ENCODE measurements at places on chromosomes 2 and 18. TPM values are rescaled to one million over a fixed set of nuclear protein-coding genes. Genes with fewer than 3 reads are reported as not detected.

ACADL gene
- total RNA-seq: 1.5 TPM

NOSTRIN gene
- total RNA-seq: 40.0 TPM

MARCHF4 gene
- total RNA-seq: 0.14 TPM

SLC23A3 gene
- 15.2 TPM for total RNA-seq

SLC9A4 gene
- total RNA-seq: not detected

CPS1 gene
- total RNA-seq: 0.68 TPM

LIPT1 gene
- total RNA-seq: 19.9 TPM

DNA sequence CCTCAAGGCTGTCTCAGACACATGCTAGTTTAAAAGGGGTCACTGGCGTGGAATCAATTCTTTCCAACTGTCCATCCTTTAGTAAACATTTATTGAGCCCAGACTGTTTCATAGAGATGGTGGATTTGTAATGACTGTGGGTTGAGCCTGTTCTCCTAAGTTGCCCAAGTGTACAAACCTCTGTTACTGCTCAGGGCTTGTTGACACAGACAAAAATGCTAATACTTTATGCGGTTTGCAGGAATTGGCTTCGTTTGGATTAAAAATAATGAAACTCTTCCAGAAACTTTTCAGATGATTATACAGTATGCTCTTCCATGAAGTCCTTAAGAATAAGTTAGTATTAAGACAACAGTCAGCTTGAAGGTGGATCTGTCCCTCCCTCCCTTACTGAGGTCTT lies 83.6 kb upstream of the MGAT5 start:
- H3K27me3 ChIP-seq: no peaks in the 10 kb centered on the region
- H3K4me1 ChIP-seq: peaks cover 11% of the 10 kb centered on the region
- no peak overlapping the region for H3K27ac ChIP-seq
- no peaks in the 10 kb centered on the region for H3K36me3 ChIP-seq

GRCh38 chr2:59726228-59727120 lies 827.0 kb downstream of the BCL11A start:
- no peaks in the 10 kb centered on the region for H3K27me3 ChIP-seq
- H3K27ac ChIP-seq: no peak overlapping the region
- no peak for DNase-seq
- H3K4me3 ChIP-seq: no peak overlapping the region

DNA sequence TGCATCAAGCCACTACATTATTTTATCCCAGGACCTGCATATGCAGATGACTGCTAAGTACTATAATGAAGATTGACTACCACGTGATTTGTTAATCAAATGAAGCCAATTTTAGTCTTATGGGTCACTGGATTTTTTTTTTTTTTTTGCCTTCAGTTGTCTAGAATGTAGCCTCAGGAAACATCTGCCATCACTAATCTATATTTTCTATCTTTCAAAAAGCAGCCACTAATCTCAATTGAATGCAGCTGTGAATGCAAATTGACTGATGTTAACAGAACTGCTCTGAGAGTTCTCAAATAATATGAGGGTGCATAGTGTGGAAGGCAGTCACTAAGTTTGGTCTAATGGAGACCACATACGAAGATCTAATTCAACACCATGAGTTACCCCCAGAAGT lies 106.3 kb downstream of the ABCA12 start:
- H3K27ac ChIP-seq: no peak overlapping the region
- no peak overlapping the region for H3K4me3 ChIP-seq
- H3K4me1 ChIP-seq: no peaks in the 10 kb centered on the region
- no peak for DNase-seq

DNA sequence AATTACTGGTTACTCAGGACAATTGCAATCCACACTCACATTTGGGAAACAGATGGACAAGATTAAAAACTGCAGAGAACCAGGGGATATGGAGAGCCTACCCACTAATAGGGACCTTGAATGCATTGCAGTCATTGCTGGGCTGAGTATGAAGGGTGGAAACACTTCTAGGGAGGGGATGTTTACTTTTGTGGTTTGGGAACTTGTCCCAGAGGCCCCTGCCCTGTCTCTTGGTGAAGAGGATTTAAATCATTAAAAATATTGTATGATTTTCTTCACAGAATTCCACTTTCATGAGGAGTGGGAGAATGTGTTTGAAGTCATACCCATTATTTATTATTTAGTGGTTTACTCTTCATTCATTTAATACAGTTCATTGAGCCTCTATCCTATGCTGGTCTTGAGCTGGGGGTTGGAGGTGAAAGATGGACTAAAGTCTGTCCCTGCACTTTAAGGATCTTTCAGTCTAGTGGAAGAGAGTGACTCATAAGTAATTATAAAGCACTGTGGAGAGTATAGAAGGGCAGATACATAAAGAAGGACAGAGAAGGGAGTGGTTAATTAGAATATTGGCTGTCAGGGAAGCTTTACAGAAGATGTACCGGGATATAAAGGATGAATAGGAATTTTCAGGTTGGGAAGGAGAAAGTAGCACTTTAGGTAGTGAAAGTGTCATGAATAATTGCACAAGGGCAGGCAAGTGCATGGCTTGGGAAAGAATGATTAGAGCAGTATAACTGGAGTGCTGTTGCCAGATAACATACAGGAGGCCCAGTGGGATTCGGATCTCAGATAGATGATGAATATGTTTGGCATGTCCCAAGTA lies 313.4 kb downstream of the LPIN1 start:
- no peak overlapping the region for H3K4me3 ChIP-seq
- H3K36me3 ChIP-seq: no peaks in the 10 kb centered on the region
- no peaks in the 10 kb centered on the region for H3K4me1 ChIP-seq
- no peak overlapping the region for H3K27ac ChIP-seq

GRCh38 chr2:231640641-231641111 lies 48.0 kb downstream of the TEX44 start:
- DNase-seq: peak; percentile 63
- H3K36me3 ChIP-seq: no peaks in the 10 kb centered on the region
- no peak overlapping the region for H3K4me3 ChIP-seq
- no peaks in the 10 kb centered on the region for H3K27me3 ChIP-seq
- H3K4me1 ChIP-seq: peaks cover 30% of the 10 kb centered on the region
- peak overlapping the region; percentile 92 for H3K27ac ChIP-seq

DNA sequence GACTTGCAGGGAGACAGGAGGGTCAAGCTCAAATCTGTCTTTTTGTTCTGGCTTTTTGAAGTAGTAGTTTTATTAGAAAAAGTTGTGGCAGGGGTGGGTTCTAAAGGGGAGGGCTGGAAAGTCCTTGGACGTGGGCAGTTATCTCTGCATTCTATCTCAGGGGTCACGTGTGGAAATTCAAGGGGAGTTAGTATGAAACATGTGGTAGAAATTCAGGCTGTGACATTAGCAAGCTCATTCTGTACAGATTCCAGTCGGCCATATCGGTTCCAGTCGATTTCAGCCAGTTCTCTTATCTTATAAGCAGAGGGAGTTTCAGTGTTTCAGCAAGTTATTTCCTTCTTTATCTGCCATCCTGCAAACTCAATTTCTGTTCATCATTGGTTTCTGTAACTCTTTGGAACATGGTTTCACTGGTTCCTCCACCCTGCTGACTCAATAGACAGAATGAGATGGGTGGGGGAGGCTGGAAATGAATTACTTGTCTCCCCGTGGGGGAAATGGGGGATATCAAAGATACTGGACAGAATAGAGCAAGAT lies 53.0 kb downstream of the RAB27B start:
- H3K27me3 ChIP-seq: no peaks in the 10 kb centered on the region
- DNase-seq: no peak
- no peak overlapping the region for H3K4me3 ChIP-seq
- H3K4me1 ChIP-seq: no peaks in the 10 kb centered on the region
- H3K36me3 ChIP-seq: no peaks in the 10 kb centered on the region
